ENCODE measurements at places on chromosomes 1 and 21.

GRCh38 chr21:33760641-33761440, 118.5 kb downstream of the ITSN1 start:
- peak; percentile 73 for DNase-seq

- no peak for DNase-seq
Observed at GRCh38 chr21:31308584-31308983, 35.5 kb downstream of the TIAM1 start.

DNA sequence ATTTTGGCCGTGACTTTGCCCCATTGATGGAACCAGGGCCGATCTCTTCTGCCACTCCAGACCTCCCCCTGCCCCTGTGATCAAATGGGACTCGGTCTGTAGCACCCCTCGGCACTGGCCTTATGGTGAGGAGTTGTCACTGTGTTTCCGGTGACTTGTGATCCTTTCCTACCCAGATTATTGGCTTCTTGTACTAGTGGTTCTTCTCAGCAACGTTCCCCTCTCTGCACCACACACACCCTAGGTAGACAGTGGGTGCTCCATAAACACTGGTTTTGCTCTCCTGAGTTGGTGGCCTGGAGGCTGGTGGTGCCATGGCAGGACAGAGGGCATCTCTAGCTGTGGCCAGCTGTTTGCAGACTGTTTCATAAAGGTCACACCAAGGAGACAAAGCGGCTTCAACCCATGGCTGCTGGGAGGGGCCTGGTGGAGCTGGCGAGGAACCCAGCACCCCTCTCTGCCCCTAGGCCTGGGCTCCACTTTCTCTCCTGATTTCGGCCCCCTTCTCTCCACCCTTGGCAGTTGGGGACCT, 50.7 kb downstream of the DHRS3 start:
- no peak for DNase-seq

GRCh38 chr1:8059161-8059622, 33.1 kb upstream of the ERRFI1 start:
- DNase-seq, result peak; percentile 82

- DNase-seq, result peak; percentile 94
Observed at GRCh38 chr1:17865912-17866739, 111.0 kb downstream of the ACTL8 start.

DNA sequence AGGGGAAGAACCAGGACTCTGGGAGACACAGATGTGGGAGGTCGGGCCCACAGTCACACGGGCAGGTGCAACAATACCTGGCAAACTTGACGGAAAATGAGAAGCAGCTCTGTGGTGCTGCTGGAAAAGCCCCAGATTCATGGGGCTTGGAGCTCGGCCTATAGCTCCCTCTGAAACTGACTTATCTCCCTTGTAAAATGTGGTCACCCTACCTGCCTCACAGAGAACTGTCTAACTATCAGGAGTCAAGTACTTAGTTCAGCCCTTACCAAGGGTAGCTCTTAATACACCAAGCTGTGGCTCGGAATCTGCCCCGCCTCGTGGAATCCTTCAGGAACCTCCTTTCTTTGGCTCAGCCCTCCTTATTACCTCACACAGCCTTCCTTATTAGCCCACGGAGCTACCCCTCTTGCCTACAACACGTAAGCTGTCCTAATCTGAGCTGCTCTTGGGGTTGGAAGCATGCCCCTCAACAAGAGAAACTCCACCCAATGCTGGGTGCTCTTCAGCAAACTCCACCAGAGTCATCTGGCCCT, 68.9 kb downstream of the MRPL37 start:
- DNase-seq, result no peak

- DNase-seq, result no peak
Observed at GRCh38 chr1:44013949-44014348, 17.3 kb downstream of the SLC6A9 start.

DNA sequence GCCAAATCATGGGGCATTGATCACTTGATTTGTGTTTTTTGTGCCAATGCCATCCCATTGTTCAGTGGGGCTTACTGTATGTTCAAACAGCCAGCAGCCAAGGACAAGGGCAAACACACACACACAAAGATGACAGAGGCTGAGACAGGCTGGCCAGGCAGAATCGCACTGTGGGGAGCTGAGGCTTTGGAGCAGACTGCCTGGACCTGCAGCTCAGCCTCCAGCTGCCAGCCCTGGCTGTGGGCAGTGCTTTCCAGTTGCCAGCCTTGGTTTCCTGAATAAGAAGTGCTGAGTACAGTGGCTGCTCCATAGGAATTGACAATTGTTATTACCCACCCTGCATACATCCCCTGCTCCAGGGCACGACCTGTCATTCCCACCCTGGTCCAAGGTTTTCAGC, 16.9 kb upstream of the PCP4 start:
- DNase-seq, result no peak

DNA sequence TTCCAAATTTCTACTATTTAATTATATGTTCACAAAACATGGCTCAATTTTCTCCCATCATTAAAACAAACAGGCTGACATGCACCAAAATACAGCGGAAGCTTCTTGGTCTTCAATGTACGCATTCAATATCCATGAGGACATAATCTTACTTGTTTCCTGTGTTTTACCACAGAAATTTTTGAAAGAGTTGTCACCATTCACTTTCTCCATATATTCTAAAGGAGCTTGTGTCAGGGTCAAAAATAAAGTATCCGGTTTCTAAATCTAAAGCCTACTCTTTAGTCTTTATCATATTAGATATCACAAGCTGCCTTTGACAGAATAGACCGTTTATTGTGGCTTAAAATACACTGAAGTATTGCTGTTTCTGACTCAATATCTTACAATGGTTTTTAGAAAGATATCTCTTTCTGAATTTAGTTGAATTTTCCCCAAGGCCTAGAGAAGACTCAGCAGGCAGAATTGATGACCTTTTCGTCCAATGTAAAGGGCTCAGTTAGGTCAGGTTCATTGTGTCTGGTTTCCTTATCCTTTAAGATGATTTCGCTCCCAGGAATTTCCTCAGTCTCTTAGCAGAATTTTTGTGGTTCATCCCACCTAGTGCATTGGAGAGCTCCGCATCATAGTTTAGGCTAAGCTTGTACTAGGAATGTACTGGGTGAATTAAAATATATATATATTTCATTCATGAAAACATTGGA, 717.2 kb downstream of the NCAM2 start:
- DNase-seq, result peak; percentile 99

Measured in fibroblast of upper back skin (primary cell).